Ecto neural progenitor cell (in vitro differentiated cells): ENCODE measurements at places on chromosomes 2 and 18.

GRCh38 chr2:39216346-39217191 is 27.2 kb downstream of the CDKL4 start:
- no peak for DNase-seq

- no peak for DNase-seq
Observed at GRCh38 chr18:69612242-69612641, 211.6 kb downstream of the DOK6 start.

- no peak for DNase-seq
Observed at GRCh38 chr2:227486688-227487087, 14.7 kb downstream of the AGFG1 start.

DNA sequence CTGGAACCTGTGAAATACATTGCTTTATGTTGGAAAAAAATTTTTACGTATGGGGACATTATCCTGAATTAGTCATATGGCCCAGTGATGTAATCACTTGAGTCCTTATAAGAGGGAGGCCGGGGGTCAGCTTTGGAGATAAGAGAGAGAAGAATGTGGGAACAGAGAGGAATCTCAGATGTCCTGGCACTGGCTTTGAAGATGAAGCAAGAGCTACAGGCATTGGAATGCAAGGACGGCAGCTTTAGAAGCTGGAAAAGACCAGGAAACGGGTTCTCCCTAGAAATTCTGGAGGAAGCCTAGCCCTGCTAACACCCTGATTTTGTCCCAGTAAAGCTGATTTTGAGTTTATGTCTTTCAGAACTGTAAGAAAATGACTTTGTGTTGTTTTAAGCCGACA is 1129.9 kb upstream of the GYPC start:
- DNase-seq: no peak

GRCh38 chr2:145203891-145204290 is 684.0 kb upstream of the ZEB2 start:
- DNase-seq: no peak

DNA sequence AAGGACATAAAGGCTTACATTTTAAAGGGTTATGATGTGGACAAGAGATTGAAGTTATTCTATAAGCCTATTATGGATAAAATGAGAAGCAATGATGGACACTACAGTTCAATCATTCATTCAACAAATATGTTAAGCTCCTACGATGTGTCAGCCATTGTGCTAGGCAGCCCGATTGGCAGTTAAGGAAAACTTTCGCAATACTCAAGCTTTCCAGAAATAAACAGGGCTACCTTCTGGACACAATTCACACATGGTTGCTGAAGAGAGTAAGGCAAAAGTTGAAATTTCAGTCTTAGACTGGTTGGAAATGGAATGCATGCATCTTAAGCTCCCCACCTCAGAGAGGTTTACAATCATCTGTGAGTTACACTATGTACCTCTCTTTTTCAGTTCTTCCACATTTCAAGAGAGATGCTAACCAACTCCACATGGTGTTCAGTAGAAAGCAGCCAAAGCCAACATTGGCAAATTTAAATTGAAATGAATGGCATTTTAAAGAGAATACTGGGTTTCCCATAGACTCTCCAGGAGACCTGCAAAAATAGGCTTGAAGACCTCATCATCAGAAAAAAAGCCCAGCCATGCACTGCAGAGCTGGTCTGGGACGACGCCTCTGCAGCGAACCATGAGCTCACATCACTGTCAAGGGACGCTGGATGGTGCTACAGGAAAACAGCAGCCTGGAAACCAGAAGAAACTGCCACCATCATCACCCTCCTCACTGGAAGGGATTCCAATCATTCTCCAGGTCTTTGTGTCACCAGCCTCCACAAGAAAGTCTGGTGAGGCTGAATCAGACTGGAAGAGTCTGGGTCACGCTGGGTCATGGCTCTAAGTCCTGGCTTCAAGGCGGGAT is 276.3 kb downstream of the AFF3 start:
- DNase-seq: no peak

DNA sequence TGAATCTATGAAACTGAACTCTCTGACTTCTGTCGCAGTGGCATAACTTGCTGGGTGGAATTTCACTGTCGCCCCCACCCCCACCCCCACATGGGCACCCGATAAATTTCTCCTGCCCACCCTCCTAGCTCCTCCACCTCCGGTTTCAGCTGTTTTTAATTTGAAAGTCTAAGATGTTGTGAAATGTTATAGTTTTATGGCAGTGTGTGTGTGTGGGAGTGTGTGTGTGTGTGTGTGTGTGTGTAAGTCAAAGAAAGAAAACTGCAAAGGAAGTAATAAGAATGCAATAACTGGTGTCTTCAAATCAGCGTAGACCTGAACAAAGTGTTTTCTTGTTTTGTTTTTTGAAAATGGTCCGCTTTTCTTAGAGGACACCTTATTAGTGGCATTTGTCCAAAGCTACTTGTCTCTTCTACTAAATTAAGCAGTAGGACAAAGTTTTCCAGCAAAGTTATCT is 388 bp downstream of the DTNA start:
- no peak for DNase-seq

DNA sequence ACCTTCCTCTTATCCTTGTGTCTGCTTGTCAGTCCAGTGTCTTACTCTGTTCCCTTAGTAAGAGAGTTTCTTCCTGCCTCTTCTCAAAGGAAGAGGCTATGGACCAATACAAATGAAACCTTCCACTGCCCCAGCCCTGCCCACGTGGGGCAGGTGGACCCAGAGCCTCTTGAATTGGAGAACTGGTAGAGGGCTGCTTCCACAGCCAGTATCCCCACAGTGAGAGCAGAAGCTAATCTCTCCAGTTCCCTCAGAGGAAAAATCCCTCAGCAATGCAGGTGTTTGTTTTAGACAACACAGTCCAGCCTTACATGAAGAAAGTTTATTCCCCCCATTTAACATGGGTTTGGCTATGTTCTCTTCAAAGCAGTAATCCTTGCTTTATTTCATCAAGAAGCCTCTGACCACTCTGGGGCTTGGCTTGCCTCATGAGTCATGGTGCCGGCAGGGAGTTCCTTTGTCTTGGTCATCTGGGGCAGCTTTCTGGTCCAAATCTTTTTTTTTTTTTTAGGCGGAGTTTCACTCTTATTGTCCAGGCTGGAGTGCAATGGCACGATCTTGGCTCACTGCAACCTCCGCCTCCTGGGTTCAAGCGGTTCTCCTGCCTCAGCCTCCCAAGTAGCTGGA is 6.5 kb upstream of the CYBRD1 start:
- no peak for DNase-seq

DNA sequence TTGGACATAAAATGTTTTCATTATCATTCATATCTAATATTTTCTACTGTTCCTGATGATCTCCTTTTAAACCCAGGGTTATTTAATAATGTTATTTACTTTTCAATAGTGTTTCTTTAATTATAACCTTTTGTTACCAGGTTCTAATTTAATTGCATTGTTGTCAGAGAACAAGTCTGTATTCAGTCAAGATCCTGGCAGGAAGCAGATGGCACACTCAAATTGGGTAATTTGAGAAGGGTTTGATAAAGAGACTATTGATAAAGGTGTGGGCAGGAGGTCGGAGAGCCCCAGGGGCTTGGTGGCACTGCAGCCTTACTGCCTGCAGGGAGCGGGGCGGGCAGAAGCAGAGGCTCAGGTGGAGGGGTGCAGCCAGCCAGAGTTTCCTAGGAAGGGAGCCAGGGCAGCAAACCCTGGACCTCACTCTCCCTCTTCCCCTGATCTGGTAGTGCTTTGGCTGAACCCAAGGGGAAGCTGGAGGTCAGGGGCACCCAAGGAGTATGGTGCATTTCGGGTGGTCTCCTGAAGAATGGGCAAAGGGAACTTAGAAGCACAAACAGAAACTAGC is 2.3 kb upstream of the KIF1A start:
- no peak for DNase-seq

DNA sequence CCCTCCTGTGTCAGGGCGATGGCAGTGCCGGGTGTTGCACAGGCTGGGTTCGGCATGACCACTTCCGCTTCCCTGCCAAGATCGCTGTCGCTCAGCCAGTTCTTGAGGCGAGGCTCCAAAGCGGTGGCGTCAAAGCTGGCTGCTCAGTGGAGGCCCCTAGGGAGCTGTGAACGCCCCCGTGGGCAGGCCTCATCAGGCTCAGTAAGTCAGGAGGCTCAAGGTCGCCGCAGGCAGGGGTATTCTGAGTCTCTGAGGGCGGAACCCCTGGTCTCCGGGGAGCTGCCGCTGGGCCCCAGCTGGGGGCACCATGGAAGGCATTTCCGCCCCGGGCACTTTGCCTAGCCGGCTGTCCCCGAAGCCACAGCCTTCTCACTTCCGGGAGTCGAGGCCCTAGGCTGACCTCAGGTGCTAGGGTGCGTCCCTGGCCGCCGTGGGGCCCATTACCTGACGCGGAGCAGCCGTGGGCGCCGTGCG is 210.4 kb downstream of the SOCS6 start:
- no peak for DNase-seq

GRCh38 chr2:729376-729861 is 52.2 kb upstream of the TMEM18 start:
- no peak for DNase-seq

DNA sequence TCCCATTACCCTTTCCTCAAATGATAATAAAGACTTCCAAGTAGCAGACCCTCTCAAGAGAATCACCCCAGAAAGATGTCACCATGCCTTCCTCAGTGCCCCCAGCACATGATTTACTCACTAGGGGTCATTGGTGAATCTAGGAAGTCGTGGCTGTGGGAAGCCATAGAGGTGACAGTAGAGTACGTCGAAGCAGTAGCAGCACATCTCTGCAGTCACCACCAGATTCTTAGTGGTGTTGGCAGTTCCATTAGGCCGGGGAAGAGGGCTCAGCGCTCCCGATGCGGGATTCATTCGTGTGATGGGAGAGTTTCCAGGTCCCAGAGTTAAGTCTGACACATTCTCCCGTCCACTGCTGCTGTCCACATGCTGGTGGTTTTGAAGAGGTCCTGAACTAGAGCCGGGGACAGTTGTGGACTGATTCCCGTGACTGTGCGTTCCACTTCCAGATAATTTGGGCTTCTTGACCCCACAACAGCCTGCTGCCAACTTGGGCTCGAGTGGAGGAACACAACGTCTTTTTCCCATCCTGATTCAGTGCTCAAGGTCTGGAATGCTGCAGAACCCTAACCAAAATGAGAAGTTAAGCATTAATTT is 12.0 kb downstream of the AMMECR1L start:
- DNase-seq: no peak

DNA sequence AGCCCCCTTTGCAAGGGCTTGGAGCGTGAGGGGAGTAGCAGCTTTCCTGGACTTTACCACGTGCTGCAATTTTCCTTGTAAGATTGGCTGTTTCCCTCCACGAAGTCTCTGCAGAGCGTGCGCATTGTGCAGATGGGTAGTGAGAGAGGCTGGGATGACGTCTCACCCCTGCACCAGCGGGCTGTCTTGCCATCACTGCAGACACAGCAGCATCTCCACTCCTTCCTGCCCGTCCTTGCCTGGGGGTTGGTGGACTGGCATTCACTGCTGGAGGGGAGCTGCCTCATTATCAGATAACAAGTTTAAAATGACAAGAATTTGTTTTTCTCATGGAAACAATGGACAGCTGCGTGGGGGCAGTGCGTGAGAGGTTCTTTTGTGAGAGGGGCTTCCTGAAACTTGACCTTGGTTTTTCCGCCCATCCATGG is 45.3 kb upstream of the HS6ST1 start:
- no peak for DNase-seq

GRCh38 chr2:159119652-159120257 is 151.3 kb downstream of the TANC1 start:
- no peak for DNase-seq

- no peak for DNase-seq
Observed at GRCh38 chr2:64361151-64361938, 92.6 kb upstream of the LGALSL start.

DNA sequence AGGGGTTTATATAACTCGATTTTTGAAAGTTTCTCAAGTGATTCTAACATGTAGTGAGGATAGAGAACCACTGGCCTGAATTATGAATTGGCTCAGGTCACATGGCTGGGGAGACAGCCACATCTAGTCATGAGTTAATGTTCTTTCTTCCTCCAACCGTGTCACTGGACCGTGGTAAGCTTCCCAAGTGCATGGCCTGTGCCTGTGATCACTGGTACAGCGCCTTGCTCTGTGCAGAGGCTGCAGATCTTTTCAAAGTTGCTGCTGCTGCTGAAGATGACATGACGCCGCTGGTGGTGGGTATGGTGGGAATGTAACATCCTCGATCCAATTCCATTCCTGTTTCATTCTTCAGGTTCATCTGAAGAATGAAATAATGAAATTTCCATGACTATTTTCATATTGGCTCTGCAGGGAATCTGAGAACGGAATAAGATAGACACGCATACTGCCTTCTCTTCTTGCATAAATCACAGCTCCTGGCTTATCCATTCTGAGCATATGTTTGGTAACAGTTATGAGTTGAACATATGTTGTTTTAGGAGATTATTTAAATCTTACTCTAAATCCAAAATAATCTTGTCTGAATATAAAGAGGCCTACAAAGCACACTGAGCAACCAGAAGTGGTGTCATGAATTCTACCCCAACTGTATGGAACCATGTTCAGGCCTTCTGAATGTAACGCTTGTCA is 100.5 kb upstream of the THSD7B start:
- DNase-seq: no peak

GRCh38 chr2:226874749-226875148 is 38.9 kb downstream of the RHBDD1 start:
- no peak for DNase-seq

- no peak for DNase-seq
Observed at GRCh38 chr18:76824754-76825153, 2.4 kb downstream of the ZNF236 start.

DNA sequence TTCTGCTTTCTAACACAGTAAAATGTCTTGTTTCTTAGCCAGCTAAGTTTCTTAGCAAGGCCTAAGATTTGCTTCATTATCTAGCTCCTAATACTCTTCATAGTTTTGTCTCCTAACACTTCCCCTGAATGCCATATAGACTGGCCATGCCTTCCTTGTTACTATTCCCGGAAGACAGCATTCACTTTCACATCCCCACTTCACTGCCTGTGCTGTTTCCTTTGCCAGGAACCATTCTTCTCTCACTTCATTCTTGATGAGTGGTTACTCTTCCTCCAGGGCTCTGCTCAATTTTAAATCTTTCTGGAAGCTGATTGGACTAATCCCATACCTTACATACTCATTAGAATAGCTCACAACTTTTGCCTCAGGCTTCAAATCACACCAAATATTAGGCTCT is 1510.2 kb upstream of the DDX18 start:
- DNase-seq: no peak

DNA sequence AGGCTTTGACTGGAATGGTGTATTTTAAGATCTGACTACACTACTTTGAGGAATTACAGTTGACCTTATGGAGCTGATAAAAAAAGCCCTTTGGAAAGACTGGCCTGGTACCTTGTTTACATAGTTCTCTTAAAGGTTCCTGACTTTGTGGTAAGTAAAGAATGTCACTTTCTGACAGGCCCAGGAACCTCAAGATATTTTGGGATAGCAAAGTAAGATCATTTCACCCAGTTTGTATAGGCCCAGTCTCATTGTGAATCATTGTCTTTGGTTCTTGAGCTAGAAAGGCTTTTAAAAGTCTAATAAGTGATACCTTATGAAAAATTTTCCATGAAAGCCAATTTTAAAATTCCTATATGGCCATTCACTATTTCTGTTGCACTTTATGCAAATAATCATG is 316.3 kb upstream of the LRRTM4 start:
- DNase-seq: no peak

DNA sequence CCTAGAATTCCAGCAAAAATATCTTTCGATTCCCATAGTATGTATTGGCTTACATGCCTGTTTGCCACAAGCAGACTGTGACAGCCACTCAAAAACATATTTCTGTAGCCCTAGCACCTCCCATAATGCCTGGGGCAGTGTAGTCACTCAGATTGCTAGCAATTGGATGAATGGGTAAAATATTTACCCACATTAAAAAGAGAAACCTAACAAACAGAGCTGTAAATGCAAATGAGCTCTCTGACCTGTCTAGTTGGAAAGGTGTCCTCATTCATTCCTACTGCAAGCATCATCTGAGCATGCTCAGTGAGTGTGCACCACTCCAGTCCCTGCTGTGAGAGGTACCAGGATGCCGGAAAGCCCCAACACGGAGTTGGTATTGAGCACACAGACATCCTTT is 234.0 kb upstream of the RAB12 start:
- no peak for DNase-seq
